Neural cell (in vitro differentiated cells): ENCODE measurements at places on chromosomes 1 and 21. TPM values are rescaled to one million over a fixed set of nuclear protein-coding genes. Genes with fewer than 3 reads are reported as not detected.

USP25 gene
- 15.0 and 19.2 TPM in 2 replicates for polyA plus RNA-seq

PADI1 gene
- polyA plus RNA-seq, result 0.44 and 0.66 TPM in 2 replicates

IL20 gene
- not detected in 2 replicates for polyA plus RNA-seq

REG4 gene
- polyA plus RNA-seq, result not detected in 2 replicates

ACOT11 gene
- polyA plus RNA-seq, result not detected in 2 replicates

KLHDC8A gene
- 7.7 and 11.7 TPM in 2 replicates for polyA plus RNA-seq

GUCA2A gene
- polyA plus RNA-seq, result not detected in 2 replicates

LRRC38 gene
- not detected in 2 replicates for polyA plus RNA-seq

AVPR1B gene
- polyA plus RNA-seq, result not detected in 2 replicates

PYHIN1 gene
- polyA plus RNA-seq, result not detected in 2 replicates

ENO1 gene
- polyA plus RNA-seq, result 199 and 260 TPM in 2 replicates

CD84 gene
- not detected in 2 replicates for polyA plus RNA-seq

PRR9 gene
- not detected in 2 replicates for polyA plus RNA-seq

ELAVL4 gene
- 81.0 and 105 TPM in 2 replicates for polyA plus RNA-seq

KCND3 gene
- 7.0 and 7.8 TPM in 2 replicates for polyA plus RNA-seq

PTPRC gene
- polyA plus RNA-seq, result 0.12 TPM in 1 of 2 replicates, not detected in the other

SDF4 gene
- polyA plus RNA-seq, result 91.2 and 114 TPM in 2 replicates

TMEM81 gene
- 7.7 and 10.1 TPM in 2 replicates for polyA plus RNA-seq

PTCH2 gene
- 0.78 and 1.3 TPM in 2 replicates for polyA plus RNA-seq

EDARADD gene
- polyA plus RNA-seq, result 0.17 TPM in 1 of 2 replicates, not detected in the other

OSBPL9 gene
- polyA plus RNA-seq, result 101 and 117 TPM in 2 replicates

CHI3L2 gene
- polyA plus RNA-seq, result not detected in 2 replicates

PLA2G5 gene
- polyA plus RNA-seq, result not detected in 2 replicates

GNAT2 gene
- 1.5 TPM in 1 of 2 replicates, not detected in the other for polyA plus RNA-seq

HSD3B1 gene
- not detected in 2 replicates for polyA plus RNA-seq

SIPA1L2 gene
- polyA plus RNA-seq, result 5.6 and 6.8 TPM in 2 replicates

NBPF3 gene
- 14.4 and 16.2 TPM in 2 replicates for polyA plus RNA-seq

CLDN17 gene
- polyA plus RNA-seq, result not detected in 2 replicates

PLA2G2F gene
- not detected in 2 replicates for polyA plus RNA-seq

GBP6 gene
- not detected in 2 replicates for polyA plus RNA-seq

RBM11 gene
- 17.1 and 20.0 TPM in 2 replicates for polyA plus RNA-seq

HSF2BP gene
- polyA plus RNA-seq, result 0.54 and 0.89 TPM in 2 replicates

CTSK gene
- 8.0 and 9.3 TPM in 2 replicates for polyA plus RNA-seq

SLC27A3 gene
- 30.6 and 38.2 TPM in 2 replicates for polyA plus RNA-seq

C1orf167 gene
- polyA plus RNA-seq, result not detected in 2 replicates

OLIG2 gene
- polyA plus RNA-seq, result 0.84 and 0.90 TPM in 2 replicates

ENAH gene
- 57.0 and 58.4 TPM in 2 replicates for polyA plus RNA-seq

C1orf210 gene
- not detected in 2 replicates for polyA plus RNA-seq

SAMSN1 gene
- polyA plus RNA-seq, result 18.2 and 20.7 TPM in 2 replicates

CPTP gene
- polyA plus RNA-seq, result 9.9 and 13.3 TPM in 2 replicates

NBPF20 gene
- polyA plus RNA-seq, result 6.8 and 7.0 TPM in 2 replicates

PDE4B gene
- polyA plus RNA-seq, result 135 and 139 TPM in 2 replicates

TNNI3K gene
- 3.1 and 3.5 TPM in 2 replicates for polyA plus RNA-seq

PGBD5 gene
- 16.3 and 17.3 TPM in 2 replicates for polyA plus RNA-seq

ERICH3 gene
- polyA plus RNA-seq, result 0.27 TPM in 1 of 2 replicates, not detected in the other

C1orf122 gene
- 133 and 143 TPM in 2 replicates for polyA plus RNA-seq

TRIM17 gene
- polyA plus RNA-seq, result 0.14 TPM in 1 of 2 replicates, not detected in the other

ELF3 gene
- 0.22 and 0.26 TPM in 2 replicates for polyA plus RNA-seq

ALG14 gene
- 2.6 and 3.0 TPM in 2 replicates for polyA plus RNA-seq

S100A1 gene
- not detected in 2 replicates for polyA plus RNA-seq

AGT gene
- polyA plus RNA-seq, result not detected in 2 replicates

LIPI gene
- polyA plus RNA-seq, result not detected in 2 replicates

SLC16A1 gene
- 13.1 and 18.6 TPM in 2 replicates for polyA plus RNA-seq

CYP4A22 gene
- 0.32 TPM in 1 of 2 replicates, not detected in the other for polyA plus RNA-seq

CHIA gene
- not detected in 2 replicates for polyA plus RNA-seq

TFF1 gene
- not detected in 2 replicates for polyA plus RNA-seq

SPRR2B gene
- polyA plus RNA-seq, result not detected in 2 replicates
